ENCODE measurements at places on chromosomes 13 and 19.

DNA sequence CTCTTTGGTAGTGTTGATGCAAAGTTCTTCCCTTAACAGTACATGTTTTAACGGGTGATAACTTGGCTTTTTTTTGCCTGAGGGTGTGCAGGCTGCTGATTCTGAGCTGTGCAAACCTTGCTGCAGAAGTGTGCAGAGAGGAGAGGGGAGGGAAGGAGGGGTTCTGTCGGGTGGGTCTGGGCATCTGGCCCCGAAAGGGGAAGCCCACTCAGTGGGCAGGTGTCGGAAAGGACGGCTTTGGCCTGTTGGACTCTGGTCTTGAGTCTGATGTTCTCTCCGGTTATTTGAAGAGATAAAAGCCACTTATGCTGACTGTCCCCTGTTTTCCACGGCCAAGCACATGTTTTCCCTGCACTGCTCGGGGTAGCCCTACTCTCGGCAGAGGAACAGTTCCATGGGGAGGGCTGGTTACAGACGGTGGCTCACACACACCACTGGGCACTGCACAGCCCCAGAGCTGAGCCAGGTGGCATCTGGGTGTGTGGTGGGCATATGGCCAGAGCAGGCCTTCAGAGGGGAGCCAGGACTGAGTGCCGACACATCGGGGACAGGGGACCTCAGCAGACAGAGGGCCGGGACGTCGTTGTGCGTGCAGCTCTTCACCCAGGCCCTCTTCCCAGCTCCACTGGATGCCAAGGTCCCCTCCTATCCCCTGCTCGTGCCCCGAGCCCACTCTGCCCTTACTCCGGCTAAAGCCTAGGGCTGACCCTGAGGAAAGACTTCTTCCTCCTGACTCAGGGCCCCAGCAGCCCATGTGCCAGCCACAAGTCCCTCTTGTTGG is 93.2 kb downstream of the TEX29 start:
- no peak for DNase-seq

DNA sequence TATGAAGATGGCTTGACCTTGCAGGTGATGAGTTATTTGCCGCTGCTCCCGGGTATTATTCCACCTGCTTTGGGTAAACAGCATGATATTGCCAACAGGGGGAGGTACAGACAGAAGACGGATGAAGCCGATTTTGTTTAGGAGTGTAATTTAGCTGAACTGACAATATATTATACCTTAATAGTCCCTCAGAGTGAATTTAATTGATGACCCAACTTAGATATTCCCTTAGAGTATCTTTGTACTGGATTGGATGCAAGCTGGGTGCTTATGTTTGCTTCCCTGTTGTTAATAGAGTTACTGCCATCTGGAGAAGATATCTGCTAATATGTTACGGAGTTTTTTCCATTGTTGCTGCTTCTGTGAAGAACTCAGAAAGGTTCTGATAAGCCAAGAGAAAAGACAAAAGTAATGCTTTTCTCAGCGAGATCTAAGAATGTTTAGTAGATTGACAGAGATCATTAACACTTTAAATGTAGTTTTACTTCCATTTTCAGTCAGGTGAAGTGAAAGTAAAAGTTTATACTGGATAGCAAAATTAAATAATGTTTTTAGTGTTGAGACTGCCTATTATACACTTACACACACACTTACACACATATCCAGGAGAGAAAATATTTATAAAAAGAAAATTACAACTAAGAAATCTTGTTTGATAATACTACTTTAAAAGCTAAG is 2220.8 kb upstream of the PCDH20 start:
- DNase-seq, result peak; percentile 5

GRCh38 chr13:27170516-27171243 is 931 bp downstream of the USP12 start:
- no peak for DNase-seq

DNA sequence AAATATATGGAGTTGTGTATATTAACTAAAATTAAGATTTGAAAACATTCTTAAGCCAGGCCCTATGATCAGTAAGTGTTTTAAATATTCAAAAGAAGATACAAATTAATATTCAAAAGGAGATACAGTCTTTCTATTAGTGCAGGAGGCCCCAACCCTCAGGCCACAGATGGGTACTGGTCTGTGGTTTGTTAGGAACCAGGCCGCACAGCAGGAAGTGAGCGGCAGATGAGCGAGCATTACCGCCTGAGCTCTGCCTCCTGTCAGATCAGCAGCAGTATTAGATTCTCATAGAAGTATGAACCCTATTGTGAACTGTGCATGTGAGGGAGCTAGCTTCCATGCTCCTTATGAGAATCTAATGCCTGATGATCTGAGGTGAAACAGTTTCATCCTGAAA is 232.9 kb downstream of the FOXO1 start:
- peak; percentile 39 for DNase-seq

DNA sequence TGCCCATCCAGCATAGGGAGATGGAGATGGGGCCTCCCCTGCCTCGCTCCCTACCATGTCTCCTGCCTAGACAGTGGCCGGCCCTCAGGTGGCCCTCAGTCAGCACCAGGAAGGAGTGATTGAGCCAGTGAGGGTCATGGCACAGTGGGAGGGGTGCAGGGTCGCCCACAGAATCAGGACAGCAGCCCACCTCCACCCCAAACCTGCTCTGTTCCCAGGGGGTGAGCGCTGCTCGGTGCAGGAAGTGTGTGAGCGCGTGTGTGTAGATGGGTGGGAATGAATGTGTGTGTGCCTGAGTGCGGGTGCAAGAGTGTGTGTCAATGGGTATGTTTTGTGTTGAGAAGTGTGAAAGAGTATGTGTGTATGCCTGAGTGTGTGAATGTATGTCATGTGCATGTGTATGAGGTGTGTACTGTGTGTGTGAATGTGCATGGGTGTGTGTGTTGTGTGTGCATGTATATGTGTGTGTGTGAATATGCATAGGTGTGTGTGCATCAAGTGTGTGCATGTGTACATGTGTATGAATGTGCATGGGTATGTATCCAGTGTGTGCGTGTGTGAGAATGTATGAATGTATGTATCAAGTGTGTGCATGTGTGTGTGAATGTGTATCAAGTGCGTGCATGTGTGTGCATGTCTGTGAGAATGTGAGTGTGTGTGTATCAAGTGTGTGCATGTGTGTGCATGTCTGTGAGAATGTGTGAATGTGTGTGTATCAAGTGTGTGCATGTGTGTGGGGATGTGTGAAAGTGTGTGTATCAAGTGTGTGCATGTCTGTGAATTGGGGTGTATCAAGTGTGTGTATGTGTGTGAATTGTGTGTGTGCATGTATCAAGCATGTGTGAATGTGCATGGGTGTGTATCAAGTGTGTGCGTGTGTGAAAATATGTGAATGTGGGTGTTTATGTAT is 12.0 kb downstream of the EVI5L start:
- no peak for DNase-seq

DNA sequence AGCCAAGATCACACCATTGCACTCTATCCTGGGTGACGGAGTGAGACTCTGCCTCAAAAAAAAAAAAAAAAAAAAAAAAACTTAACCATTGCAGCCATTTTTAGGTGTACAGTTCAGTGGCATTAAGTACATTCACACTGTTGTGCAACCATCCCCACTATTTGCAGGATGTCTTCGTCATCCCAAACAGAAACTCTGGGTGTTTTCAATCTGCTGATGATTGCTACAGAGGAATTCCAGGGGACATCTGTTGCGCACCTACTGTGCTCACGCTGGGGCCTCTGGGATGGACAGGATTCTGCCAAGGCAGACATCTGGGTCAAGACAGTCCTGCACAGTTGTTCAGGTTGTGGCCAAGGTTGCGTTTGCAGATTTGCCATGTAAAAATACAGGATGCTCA is 2.4 kb upstream of the APOC4 start:
- DNase-seq, result no peak

DNA sequence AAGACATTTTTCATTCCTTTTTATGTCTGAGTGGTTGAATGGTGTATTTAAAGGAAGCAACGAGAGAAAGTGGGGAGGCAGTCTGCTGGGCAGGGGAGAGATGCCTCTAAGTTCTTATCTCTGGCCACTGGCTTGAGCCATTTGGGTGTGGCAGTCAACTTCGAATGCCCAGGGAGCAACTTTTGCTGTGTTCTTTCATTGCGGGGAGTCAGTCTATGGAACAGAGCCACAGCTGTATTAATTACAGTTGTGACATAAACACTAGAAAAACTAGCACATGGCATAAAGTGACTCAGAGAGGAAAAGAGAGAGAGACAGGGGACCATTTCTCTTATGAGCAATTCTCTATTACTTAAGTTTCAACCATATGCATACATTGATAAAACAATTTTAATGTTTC is 40.4 kb upstream of the PDCD5 start:
- DNase-seq, result no peak

- DNase-seq, result no peak
These were observed 208.9 kb upstream of the SOX1 start for GRCh38 chr13:111857846-111858560.

GRCh38 chr13:26707122-26708006 is 53.2 kb downstream of the GPR12 start:
- DNase-seq, result peak; percentile 63

DNA sequence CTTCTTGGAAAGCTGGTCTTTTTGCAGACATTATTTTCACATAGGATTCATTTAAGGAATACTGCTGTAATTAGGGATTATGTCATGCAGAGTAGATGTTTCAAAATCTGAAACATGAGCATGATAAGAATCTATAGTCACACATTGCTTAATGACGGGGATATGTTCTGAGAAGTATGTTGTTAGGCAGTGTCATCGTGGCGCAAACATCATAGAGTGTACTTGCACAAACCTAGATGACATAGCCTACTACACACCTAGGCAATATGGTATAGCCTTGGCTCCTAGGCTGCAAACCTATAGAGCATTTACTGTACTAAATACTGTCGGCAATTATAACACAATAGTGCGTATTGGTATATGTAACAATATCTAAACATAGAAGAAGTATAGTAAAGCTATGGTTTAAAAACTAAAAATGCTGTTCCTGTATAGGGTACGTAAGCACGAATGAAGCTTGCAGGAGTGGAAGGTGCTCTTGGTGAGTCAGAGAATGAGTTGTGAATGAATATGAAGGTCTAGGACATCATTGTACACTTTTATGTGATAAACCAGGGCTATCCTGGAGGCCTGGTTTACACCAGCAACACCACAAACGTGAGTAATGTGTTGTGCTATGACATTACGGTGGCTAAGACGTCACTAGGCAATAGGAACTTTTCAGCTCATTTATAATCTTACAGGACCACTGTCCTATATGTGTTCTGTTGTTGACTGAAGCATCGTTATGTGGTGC is 283.1 kb downstream of the MTUS2 start:
- no peak for DNase-seq

GRCh38 chr19:15371786-15372380 is 7.7 kb downstream of the AKAP8 start:
- no peak for DNase-seq

DNA sequence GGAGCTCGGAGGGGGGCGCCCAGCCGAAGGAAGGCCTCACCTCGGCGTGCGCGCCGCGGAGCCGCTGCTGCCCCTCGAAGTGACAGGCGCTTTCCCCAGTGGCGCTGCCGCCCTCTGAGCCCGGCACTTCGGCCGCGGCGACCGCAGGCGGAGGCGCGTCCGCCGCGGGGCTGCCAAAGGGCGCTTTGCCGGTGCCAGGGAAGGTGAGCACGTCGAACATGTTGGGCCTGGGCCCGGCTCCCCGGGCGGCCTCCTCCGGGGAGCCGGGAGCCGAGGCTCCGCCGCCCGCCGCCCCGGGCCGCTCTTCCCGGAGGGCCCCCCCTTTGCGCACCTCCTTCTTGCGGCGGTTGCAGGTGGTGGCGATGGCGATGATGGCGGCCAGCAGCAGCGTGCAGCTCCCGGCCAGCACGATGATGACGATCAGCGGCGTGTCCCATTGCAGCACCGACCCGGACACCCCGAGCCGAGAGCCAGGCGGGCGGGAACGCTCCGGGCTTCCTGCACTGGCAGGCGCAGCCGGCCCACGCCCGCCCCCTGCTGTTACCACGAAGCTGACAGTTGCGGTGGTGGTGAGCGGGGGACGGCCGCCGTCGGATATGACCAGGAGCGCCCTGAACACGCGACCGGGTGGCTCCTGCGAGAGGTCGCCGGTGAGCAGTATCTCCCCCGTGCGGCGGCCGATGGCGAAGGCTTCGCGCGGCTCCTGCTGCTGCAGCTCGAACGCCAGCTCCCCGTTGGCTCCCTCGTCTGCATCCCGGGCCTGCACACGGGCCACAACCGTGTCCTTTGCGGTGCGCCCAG is 2.5 kb downstream of the PCDH8 start:
- peak; percentile 4 for DNase-seq

DNA sequence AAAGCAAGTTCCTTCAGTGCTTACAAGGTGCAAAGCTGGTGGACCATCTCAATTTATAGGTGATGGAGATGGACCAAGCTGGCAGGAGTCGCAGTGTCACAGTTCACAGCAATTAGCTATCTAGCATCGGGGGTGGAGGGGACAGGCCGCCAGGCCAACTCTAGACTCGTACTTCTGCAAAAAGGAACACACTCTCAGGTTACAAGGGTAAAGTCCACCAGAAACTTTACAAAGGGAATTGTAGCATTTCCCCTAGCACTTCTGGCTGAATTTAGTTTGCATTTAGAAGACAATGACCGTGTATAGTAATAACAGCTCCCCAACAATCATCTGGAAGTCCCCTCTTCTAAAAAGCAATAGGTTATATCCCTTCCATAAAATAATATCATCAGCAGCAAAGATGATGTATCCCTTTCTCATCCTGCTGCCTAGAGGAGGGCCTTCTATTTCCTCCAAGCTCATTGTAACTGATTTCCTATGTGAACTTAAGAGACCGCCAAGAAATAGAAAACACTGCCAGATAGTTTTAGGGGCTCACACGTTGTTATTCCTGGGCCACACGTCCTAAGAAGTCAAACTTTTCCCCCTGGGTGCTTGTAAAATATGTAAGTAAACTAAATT is 8.5 kb upstream of the DOCK9 start:
- DNase-seq, result no peak

GRCh38 chr19:6222884-6223283 is 56.9 kb downstream of the MLLT1 start:
- DNase-seq, result no peak

DNA sequence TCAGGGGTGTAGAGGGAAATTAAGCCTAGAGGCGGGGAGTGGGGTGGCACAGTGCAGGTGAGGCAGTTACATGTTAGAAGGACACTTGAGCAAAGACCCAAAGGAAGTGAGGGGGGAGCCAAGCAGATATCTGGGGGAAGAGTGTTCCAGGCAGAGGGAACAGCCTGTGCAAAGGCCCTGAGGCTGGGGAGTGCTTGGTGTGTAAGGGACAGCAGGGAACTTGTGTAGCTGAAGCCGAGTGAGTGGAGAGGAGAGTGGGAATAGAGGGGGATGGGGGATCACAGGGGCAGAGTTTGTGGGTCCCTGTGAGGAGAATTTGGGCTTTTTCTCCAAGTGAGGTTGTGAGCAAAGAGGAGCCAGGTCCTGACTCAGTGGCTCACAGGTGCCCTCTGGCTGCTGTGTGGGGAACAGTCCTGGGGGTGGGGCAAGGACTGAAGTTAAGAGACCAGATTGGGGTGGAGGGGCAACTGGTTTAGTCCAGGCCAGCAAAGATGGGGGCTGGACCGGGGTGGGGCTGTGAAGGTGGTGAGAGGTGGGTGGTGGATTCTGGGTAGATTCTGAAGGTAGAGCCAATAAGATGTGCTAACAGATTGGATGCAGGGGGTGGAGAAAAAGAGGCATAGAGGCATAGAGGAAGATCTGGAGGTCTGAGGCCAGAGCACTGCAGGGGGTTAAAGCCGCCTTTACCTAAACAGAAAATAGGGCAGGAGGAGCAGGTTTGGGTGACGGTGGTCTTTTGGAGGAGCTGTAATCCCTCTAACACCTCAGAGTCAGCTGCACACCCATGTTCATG is 75.3 kb downstream of the CACNA1A start:
- peak; percentile 25 for DNase-seq

Data from Jurkat, Clone E6-1 (cell line).